Stimulated activated CD4-positive, alpha-beta T cell treated with anti-CD3 and anti-CD28 coated beads, Interleukin-1b, Interleukin-23, amount 100 ng/mL, for 24 hours (primary cell): ENCODE measurements at places on chromosomes 6 and 20.

GRCh38 chr6:110255211-110255750 lies 75.1 kb downstream of the CDC40 start:
- DNase-seq = no peak

DNA sequence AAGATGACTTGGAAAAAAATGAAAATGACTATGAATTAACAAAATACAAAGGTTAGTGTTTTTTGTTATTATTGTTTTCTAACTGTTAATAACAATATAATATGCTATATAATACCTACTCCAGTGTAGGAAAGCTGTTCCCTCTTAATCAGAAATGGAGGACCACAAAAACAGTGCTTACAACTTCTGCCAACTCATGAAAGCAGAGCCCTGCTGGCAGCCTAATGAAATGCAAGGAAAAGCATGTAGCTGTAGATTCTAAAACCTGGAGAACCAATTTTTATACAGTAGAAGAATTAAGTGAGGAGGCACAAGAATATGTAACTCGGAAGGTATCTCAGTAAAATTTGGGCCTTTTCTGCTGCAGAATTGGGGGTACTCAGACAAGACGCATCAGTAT lies 29.4 kb downstream of the PHIP start:
- DNase-seq = no peak

DNA sequence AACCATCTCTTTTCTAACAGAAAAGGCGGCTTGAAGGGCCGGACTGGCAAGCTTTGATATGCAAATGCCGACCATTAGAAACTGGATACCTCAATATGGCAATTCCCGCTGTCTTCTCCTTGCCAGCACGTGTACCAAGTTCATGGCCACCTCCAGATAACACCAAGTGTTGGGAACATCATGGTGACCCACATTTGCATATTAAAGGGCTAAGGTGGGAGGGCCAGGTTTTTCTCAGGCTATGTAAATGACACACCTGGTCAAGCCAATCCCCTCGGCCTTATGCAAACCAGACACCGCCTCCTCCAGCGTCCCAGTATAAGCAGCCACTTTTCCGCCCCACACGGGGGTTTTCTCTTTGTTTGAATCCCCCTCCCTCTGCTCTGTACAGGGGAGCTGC lies 110.7 kb downstream of the DACT2 start:
- DNase-seq = no peak

DNA sequence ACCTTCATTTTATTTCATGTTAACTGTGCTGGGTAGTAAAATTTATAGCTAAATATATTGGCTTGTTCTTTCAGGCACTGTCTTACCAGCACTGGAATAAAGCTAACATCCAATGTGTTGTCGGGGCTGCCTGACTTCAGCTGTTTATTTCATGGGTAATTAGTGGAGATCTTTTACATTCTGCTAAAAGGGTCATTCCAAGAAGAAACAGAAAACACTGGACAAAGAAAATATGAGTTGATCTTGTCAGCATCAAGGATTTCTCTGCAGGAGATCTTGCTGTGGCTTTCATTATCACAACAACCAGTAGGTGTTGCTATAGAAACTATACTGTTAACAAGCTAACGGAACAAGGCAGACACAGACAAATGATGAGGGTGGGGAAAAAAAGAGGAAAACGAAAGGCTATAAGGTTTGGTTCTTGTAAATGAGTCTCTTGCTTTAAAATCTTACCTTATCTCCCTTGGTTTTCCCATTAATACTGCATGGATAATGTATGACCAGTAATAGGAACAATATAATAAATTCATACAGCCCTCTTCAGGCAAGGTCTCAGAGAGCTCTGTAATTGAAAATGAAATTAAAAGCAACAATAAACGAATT lies 206.8 kb downstream of the SIM1 start:
- DNase-seq = no peak

DNA sequence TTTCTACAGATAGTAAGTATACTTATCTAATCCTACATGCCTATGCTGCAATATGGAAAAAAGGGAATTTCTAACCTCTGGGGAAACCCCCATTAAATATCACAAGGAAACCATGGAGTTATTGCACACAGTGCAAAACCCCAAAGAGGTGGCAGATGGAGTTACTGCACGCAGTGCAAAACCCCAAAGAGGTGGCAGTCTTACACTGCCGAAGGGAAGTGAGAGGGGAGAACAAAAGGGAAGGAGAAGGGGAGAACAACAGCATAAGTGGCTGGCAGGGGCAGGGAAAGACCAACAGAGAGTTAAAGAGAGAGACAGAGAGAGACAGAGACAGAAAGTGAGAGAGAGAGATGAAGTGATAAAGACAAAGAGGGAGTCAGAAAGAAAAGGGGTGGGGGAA lies 43.8 kb upstream of the EIF2S2 start:
- DNase-seq = no peak

DNA sequence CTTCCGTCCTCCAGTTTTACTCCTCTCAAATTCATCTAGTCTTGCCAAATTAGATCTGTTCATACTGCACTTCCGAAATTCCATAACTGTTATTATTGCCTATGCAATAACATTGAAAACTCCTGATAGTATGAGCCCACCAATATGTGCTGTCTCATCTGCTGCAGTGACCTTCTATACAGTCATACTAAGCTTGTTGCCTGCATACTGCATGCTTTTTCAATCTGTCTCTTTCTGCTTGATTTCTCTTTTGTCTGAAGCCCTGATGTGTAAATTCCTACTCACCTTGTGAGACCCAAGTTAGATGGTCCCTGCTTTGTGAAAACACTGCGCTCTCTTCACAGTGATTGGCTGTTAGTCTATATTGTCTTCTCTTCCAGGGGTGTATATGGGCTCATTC lies 1.1 kb downstream of the TBP start:
- DNase-seq = no peak
